ENCODE measurements at places on chromosomes 7 and 10. TPM values are rescaled to one million over a fixed set of nuclear protein-coding genes. Genes with fewer than 3 reads are reported as not detected.
A peak's percentile ranks its signal among the peaks of the same experiment; 100 is the strongest.

AOAH gene
- total RNA-seq = 3.1 TPM

KBTBD2 gene
- 38.9 TPM for total RNA-seq

VGF gene
- total RNA-seq = 2.5 TPM

GRCh38 chr10:17820943-17821342, 11.8 kb downstream of the MRC1 start:
- no peak for DNase-seq

GRCh38 chr10:118511711-118512110, 83.7 kb downstream of the PRLHR start:
- DNase-seq = no peak

DNA sequence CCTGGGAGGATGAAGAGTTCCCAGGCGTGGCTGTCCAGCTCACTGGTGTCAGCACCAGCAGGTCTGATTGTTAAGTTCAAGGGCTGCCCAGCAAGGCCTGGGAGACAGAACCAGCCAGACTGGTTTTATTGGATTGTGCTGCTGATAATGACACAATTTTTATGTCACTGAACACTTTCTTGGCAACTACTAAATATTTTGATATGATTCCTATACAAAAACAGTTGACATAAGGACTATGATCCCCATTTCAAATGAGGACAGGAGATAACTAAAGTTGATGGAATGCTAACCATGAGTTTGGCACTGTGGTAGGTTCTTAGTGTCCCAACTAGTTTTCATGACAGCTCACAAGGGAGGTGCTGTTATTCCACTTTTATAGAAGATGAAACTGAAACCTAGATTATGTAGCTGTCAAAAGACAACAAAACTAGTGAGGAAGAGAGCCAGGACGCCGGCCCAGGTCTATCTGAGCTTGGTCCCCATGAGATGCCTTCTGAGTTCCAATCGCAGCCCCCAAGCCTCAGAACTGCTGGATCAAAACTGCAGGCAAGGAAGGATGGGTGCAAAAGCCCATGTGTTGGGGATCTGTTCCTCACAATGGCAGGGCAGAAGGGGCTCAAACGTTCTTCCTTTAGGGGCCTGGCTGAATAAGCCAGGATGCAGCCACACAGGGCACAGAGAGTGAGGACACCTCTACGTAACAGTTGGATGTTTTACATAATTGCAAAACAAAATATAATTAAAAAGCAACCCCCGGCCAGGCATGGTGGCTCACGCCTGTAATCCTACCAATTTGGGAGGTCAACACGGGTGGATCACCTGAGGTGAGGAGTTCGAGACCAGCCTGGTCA, 52.8 kb downstream of the COBL start:
- DNase-seq = no peak

DNA sequence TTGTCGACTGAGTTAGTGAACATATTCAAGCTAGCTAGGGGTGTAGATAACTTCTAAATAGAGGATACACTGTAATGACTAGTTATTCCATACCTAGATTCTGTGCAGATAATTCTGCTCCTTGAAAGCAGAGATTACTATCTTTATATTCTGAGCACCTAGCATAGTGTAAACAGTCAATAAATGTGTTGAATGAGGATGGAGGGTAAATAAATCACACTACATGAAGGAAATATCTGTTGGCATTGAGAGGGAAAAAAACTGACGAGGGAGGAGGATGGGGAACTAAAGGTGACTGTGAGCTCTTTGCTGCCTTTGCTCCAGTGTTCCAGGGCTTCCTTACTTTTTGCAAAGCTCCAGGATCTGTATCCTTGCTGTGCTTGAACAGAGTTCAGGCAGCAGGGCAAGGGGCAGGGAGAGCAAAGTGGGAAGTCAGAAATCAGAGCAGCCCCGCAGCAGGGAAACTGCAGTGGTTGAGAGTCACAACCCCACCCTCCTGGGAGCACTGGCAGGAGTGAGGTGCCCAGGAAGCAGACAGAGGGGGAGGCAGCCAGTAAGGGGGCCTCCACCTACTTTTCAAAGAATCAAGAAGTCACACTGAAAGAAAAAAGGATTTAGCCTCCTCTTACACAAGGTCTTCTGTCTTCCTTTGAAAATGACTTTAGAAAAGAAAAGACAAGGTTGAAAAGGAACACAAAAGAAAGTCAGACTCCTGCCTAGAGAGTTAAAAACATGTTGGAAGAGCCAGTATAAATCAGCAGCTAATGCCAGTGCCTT, 71.8 kb upstream of the LRRN3 start:
- no peak for DNase-seq

DNA sequence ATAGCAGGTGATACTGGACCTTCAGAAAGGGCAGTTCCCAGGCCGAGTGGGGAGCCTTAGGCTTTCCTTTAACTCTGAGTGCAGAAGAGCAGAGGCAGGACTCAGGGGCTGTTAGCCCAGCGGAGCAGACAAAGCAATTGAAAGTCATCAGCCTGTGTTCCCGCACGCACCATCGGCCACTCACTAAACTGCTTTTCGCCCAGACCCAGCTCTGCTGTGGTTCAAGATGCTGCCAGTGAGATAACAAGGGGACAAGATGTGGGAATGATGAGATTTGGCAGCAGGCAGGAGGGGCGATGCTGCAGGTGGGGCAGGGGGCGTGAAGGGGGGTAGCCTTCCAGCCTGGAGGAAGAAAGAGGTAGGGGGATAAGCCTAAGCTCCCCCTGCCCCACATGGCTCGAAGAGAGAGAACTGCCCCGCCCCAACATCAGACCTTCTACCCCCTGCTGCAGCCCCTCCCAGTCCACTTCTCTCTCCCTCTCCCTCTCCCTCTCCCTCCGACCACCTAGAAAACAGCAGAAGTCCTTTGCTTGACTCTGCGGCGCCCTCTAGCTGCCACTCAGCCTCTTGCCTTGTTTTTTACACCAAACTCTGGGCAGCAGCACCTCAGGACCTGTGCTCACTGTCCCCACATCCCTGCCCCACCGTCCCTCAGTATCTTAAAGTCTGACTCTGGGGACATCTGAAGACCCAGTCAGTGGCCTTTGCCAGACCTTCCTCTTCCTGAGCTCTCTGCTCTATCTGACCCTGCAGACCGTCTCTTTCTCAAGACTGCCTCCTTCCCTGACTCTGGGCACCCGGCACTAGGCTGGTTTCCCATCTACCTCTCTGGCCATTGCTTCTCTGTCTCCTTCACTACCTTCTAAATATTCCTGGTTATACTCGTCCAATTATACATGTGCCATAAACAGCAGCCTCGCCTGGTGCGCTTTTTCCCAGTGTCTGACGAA, 110.5 kb downstream of the C10orf105 start:
- peak; percentile 78 for DNase-seq

- DNase-seq = no peak
These were observed 22.2 kb downstream of the SGCE start for GRCh38 chr7:94633687-94634086.

DNA sequence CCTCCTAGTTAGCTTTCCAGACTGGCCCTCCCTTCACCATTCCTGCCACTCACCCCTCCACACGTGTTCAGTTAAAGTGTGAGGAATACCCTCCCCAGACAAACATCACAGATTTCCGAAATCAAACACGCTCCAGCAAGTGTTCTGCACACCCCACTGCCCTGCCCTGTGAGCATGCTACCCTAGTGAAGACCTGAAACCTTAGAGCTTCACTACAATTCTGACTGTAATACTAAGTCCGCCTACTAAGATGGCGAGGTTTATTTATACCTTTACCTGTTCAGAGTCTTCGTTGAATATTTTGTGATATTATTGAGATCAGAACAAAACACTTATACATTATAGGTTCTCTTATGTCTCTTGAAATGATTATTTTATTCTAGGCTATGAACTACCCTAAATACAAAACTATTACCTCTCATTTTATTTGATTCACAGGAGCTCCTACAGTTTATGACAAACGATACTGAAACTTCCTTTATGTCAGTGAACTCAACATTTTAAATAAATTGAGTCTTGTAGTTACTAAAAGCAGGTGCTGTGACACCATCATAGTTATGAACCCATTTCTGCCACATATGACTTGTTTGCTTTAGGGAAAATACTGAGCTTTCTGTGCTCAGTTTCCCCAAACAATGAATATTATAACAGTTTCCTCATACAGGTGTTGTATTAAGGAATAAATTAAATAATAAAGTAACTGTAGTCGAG, 8.6 kb downstream of the SCIN start:
- no peak for DNase-seq

DNA sequence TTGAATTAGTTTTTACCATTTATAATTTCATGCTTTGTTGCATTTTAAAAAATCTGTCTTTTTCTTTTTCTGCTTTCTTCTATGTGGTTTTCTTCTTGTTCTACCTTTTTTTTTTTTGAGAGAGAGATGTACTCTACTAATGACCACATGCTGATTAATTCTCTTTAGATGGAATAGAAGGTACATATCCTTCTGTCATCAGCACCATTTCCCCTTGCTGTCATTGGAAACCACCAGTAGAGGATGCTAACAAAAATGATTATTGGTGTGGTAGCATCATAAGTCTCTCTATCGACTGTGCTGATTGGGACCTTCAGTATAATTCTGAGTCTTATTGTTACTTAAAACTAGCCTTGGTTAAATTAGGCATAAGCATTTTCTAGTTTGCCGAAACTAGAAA, 3.6 kb downstream of the ZEB1 start:
- DNase-seq = no peak

All from lower leg skin (tissue), 4 donors.